ENCODE measurements at places on chromosomes 4 and X.

DNA sequence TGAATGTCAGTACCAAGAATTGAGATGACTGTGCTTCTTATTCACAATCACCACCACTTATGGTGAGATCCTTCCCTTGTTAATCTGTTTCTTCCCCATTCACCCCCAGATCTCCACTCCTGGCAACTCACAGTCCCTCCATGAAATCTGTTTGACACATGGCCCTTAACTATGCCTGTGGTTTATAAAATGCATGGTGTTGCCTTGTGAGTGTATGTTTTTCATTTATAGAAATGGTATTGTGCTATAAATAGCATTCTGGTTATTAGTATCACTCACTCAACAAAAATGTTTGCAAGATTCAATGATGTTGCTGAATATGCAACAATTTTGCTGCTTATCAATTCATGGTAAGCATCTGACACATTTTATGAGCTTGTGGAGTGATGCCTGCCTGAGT, 131.0 kb downstream of the PRKX start:
- DNase-seq = no peak

DNA sequence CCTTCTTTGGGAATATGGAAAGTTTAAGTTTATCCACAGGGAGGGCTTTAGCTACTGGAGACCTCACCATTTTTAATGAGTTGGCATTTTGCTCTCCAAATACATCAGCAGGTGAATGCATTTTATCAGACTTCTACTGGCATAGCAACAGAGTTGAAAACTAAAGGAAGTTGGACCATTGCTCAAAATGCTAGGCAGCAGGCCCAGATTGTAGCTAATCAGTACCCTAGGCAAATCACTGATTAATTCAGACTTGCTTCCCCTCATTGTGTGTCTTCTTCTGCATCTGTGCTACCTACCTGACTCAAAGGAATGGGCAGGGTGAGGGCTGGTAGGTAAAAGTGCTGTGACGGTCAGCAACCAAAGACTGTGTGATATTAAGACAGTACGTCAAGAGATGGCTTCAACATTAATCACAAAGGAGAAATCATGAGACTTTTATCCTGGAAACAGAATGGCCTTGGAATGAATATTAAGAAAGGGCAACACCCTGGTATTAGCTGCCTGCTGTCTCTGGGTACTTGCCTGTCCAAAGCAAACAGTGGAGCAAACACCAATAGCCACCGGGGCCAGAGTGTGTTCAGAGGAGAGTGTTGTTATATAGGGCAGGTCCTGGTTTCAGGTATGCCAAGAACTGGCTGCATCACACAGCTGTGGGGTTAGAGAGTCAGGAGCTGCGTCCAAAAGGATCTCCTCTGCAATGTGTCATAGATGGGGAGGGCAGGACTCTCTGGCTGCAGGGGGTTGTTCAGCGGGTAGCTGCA, 17.1 kb upstream of the SMIM20 start:
- DNase-seq = no peak

DNA sequence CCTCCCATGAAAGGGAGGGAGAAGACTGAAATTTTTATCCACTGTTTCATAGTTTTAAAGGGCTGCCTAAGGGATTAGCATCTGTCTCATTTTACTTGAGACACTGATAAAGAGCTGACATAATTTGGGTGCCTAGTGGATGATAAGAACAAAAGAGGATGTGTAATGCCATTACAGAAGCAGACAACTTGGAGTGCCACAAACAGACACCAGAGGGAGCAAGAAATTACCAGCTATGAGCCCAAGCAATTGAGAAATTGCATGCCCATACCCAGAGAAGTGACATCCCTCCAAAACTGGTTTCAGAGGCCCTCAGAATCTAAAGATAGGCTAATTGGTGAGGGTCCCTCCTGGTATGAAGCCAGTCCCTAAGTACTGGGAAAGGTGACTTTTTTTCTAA, 38.5 kb upstream of the POU3F4 start:
- no peak for DNase-seq

DNA sequence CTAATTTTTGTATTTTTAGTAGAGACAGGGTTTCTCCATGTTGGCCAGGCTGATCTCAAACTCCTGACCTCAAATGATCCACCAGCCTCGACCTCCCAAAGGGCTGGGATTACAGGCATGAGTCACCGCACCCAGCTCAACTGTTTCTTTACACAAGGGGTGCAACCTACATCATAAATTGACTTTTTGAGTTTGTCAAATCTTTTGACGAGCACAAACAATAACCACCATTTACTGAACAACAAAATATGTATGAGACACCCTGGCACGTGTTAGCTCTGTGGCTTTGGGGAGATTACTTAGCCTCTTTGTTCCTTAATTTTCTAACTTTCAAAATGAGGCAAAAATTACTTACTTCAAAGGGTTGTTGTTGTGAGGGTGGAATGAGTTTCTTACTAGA, 23.5 kb upstream of the SLC34A2 start:
- no peak for DNase-seq

DNA sequence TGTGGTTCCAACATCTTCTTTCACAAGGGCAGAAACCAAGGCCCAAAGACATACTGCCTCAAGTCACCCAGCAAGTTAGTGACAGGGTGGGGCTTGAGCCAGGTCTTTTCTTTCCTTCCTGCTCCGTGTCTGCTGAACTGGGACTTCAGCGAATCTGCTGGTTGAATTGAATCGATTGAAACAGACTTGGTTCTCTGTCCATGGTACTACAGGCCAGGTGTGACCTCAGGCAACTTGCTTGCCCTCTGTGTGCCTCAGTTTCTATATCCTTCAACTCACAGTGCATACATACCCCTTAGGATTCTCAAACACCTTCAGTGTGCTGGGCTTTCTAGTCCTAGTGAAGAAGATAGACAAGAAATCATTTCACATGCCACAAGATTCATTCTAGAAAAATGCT, 2.0 kb upstream of the ABLIM2 start:
- no peak for DNase-seq

GRCh38 chr4:10582059-10582686, 102.4 kb downstream of the CLNK start:
- no peak for DNase-seq

- no peak for DNase-seq
Observed at GRCh38 chr4:108774809-108775530, 12.1 kb upstream of the ETNPPL start.

GRCh38 chr4:119589165-119589564, 39.4 kb downstream of the PDE5A start:
- no peak for DNase-seq

- no peak for DNase-seq
Observed at GRCh38 chr4:15714646-15715435, 12.0 kb downstream of the BST1 start.

Measured in GM12891 (cell line).